ENCODE measurements at places on chromosomes 13 and 19.

DNA sequence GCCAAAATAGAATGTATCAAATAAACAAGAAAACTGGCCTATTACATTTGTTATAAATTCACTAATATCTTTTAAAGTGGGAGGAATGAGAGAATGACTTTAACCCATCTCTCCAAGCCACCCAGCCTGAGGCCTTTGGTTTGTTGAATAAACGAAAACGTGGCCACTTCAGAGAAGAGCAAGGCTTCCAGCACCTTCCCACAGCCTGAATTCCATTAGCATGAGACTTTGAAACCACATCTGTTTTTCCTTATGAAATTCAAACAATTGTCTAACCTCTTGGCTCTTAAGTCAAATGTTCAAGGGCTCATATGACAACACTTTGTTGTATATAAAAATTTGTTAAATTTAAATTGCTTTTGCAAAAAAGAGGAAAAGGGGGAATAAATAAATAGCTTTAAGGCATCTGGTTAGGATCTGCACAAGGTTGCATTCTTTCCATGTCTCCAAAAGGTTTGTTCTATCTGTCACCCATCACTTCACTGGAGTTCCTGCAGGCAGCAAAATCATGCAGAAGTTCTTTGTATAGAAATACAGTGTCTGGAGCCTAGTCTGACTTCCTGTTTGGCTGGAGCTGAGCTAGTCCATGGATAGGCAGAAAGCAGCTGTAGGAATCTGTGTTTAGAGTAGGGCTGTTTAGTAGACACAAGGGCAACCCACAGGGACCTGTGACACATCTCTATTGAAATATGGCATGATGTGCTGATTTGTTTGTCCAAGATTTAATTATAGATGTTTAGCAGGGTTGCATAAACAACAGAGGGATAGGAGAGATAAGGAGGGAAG is 502.3 kb downstream of the KCTD12 start:
- DNase-seq, result no peak

DNA sequence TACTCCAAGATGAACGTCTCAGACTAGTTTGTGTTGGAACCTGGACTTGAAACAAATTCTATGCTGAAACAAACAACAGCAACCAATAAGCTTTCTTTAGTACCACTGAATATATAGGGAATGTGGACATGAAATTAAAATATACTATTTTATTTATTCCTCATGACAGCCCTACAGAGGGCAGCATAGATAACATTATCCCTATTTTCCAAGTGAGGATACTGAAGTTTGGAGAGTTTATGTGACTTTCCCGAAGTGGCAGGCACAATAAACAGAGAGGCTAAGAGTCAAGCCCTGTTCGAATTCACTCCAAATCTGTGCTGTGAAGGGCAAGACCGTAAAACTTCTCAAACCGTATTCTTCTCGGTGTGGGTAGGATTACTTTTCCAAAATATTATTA is 509.9 kb upstream of the GPC6 start:
- no peak for DNase-seq

GRCh38 chr19:48190288-48190884 is 19.9 kb downstream of the ZSWIM9 start:
- DNase-seq, result no peak

DNA sequence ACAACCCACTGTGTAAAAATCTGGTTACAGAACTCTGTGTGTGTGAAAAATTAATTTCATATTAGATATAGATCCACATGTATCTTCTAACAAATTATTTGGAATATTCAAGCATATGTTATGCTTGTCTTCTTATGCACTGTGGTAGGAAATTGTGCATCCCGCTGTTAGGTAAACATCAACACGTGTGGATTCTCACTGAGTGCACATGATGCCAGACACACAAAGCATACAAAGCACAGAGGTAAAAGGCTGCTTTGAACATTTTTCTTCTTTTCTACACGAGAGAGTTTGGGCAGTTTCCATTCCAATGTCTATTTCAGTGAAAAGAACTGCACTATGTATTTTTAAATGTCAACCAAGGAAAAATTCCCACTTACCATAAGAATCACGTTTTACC is 354.9 kb downstream of the PCDH9 start:
- DNase-seq, result no peak

DNA sequence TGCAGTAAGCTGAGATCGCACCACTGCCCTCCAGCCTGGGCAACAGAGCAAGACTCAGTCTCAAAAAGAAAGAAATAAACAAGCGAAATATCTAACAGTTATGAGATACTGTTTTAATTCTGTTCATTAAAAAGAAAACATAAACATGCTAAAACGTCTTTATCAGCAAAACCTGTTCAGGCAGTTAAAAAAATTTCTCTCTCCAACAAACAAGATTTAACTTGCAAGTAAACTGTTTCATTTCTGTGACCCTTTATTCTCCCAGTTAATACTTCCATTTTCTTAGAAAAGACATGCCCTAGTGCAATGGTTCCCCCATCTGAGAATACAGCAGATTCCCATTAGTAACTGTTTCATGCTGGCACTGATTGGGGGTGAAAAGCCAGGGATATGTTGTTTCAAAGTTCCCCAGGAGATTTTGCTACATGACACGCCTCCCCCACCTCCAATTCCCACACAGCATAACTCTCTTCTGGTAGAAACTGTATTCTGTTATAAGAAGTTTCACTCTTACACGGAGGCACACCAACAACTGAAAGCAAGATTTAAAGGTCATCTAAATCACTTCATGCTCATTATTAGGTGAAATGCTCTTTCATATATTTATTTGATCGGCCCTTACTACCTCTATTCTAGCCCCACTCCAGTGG is 24.4 kb downstream of the ELF1 start:
- no peak for DNase-seq

GRCh38 chr19:47427241-47428176 is 8.2 kb upstream of the MEIS3 start:
- peak; percentile 92 for DNase-seq

DNA sequence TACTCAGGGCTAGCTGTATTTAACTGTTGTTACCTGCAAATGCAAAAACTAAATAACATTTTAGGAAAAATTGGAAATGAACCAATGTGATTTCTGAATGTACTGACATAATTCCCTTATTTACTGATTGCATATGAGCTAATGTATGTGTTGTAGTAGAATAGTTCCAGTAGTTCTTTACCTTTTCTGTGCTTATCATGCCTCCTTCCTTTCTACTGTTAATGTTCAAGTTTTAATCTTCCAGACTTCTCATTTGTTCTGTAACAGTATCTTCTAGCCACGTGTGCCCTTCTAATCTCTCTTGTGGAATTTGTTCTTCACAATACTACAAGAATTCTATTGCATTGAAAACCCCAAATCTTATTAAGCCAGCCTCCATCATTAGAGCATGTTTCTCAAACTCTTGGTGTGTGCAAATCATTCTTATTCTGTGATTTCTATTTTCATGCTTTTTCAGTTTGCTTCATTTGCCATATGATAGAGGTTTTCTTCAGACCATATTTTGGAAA is 17.7 kb downstream of the LSM14A start:
- no peak for DNase-seq

DNA sequence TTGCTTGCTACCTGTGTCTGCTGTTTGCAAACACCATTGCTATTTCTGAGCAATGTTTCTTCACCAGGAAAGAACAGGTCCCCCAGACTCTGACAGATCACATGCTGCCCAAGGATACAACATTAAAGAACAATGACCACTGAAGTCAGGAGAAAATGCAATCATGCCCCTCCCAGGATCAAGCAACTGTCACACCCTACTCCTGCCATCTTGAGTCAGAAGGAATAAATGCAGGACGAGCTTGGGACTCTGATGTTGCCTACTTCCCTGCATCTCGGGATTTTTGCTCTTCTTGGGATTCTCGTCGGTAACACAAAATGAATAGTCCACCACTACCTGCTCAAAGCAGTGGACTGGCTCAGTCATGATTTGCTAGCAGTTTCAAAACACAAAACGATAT is 490.6 kb downstream of the COG6 start:
- no peak for DNase-seq

- peak; percentile 90 for DNase-seq
Observed at GRCh38 chr13:36297366-36298338, at the start of gene CCDC169. TSS of gene CCDC169 (minus strand) at chr13:36297814. CDS start at chr13:36297719, 95 bp downstream.

DNA sequence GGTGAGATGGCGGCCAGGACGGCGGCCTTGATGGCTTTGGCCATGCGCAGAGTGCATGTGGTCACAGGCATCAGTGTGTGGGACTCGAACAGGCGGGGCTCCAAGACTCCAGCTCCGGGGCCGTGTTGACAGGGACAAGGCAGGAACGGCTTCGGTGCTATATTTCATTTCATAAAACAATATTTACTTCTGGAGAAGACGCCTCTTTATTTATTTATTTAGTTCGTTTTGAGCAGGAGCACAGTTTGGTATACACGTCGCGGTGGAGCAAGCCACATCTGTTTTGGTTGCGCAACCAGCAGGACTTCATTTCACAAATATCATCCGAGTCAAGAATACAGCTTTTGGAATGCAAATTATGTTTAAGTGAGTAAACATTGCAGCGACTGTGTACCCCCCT is 166.7 kb upstream of the TSHZ3 start:
- no peak for DNase-seq

DNA sequence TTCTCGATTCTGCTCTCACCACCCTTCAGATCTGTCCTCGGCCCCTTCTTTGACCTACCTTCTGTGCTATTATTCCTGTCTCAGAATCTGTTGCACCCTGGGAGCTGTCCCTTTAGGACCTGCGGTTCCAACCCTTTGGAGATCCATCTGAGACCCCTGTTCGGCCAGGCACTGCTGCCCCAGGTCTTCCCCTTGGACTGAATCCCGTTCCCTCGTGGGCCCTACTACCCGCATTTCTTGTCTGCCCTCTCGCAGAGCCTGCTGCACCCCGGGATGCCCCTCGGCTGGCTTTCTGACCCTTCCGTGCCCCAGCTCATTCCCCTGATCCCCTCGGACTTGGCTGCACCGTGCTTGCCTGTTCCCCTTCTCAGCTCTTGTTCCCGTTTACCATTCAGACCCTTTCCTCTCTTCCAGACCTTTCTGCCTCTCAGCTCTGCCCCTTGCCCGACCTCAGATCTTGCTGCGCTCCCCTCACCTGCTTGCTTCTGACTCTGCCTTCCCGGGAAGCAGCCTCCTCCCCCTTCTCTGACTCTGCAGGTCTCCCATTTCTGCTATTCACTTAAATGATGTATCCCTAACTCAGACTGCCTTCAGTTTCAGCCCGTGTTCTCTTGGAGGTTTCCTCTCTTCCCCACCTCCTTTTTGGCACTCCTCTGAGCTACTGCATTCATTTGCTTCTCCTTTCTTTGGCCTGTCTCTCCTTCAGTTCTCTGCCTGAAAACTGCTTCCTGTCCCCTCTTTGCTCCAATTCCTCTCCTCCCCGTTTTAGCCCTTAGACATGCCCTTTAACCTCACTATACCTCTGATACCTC is 1.1 kb downstream of the ARHGAP35 start:
- peak; percentile 48 for DNase-seq

DNA sequence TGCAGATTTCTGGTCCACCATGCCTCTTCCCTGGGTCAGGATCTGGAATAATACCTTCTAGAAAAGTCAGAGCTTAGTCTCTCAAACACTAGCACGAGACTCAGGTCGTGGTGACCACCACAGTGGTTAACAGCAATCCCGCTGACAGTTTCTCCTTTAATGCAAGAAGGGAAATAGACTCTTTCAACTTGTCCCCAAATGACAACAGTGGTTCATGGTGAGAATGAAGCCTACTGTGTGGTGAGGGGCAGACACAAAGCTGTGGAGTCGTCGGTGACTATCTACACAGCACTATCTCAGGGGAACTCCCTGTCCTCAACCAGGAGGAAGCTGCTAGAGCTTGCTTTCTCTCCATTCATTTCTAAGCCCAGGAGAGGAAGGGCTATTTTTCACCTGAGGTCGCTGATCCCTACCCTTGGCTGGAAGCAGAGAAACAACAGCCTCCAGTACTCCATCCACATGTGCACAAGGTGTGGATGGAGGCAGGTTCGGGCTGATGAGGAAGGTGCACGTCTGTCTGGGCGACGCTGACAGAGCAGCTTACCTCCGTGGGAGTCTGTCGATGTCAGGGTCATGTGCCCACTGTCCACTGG is 72.4 kb downstream of the STK24 start:
- DNase-seq, result no peak

DNA sequence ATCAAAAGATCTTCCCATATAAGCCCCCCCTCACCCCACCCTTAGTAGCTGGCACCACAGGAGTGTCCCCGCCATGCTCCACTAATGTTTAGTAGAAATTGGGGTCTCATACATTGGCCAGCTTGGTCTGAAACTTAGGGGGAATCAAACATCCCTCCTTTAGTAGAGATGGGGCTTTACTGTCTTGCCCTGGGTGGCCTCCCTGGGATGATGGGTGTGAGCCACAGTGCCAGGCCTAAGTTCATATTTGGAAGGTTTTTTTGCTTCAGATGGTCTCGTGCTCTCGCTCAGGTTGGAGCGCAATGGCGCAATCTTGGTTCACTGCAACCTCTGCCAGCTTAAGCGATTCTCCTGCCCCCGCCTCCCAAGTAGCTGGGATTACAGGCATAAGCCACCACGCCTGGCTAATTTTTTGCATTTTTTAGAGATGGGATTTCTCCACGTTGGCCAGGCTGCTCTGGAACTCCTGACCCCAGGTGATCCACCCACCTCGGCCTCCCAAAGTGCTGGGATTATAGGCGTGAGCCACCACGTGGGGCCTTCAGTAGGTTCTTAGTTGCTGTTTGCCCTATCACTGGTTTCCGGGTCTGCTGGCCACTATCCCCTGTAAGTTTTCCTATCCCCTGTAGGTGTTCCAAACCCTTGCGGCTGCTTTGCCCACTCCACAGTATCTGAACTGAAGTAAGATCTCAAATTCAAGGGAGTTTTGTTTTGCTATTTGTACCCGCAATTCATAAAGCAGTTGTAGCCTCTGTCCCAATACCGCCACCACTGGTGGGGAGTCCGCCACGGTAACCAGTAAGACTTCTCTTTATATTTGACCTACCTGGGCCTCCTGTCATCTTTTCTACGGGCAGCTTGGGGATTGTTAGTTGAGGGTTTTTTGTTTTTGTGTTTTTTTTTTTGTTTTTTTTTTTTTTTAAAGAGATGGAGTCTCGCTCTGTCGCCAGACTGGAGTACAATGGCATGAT is 34.1 kb downstream of the NLRP12 start:
- no peak for DNase-seq

DNA sequence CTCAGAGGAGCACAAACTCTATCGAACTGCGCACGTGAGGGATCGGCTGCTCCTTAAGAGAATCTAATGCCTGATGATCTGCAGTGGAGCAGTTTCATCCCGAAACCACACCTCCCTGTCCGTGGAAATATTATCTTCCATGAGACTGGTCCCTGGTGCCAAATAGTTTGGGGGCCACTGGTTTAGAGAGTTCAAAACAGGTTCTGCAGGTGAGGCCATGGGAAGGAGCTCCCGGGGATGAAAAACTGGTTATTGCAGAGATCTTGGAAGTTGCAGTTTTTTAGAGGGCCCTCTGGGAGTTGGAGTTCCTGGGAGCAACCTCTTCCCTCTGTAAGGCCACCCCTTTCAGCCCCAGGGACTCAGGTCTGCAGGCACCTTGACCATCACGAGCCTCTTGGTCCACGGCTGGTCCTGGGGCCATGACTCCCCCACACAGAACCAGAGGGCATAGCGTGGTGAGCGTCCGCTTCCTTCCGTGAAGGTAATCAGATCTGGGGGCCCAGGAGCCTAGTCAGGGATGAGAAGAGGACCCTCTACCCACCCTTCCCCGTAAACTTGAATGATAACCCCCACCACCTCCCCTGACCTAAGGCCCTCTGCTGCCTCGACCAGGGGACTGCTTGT is 5.2 kb downstream of the IRF3 start:
- DNase-seq, result no peak
